Spinal cord (tissue), 10 donors: ENCODE measurements at places on chromosomes 3 and 15. TPM values are rescaled to one million over a fixed set of nuclear protein-coding genes. Genes with fewer than 3 reads are reported as not detected.

- DNase-seq, result no peak
Measured at GRCh38 chr3:165196577-165197480, 645 bp upstream of the SLITRK3 start.

DNA sequence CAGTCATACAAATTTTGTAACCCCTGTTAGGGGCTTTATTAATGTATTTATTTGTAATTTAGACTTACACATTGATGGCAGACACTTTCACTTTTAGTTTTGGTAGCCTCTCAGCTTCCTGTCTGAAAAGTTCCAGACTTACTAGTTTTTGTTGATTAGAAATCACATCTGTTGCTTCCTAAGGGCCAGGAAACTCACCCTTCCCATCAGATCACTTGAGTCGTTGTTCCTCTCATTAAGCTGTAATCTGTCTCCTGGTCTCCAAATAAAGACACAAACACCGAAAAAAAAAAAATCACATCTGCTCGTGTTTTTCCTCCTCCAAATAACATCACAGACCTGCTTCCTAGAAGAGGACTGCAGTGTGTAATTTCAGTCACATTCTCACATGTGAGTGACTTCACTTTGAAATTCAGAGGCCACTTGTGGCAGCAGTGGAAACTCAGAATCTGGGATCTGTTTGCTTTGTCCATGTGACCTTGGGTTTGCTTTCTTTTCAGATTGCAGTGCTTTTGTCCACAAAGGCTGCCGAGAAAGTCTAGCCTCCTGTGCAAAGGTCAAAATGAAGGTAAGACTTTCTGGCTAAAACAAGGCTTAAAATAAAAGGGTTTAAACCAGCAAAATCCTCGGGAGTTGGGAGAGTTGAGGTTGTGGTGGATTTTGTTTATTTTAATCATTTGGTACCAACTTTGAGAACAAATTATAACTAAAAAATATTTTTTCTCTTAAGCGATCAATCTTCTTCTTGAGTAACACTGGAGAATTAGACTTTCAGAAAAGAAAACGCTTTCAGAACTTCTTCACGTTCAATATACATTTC is 87.0 kb downstream of the KLHL25 start:
- no peak for DNase-seq

The PLA2G4D gene
- polyA plus RNA-seq, result 0.10 TPM

GRCh38 chr15:98164571-98164970 is 204.1 kb downstream of the ARRDC4 start:
- no peak for DNase-seq

DNA sequence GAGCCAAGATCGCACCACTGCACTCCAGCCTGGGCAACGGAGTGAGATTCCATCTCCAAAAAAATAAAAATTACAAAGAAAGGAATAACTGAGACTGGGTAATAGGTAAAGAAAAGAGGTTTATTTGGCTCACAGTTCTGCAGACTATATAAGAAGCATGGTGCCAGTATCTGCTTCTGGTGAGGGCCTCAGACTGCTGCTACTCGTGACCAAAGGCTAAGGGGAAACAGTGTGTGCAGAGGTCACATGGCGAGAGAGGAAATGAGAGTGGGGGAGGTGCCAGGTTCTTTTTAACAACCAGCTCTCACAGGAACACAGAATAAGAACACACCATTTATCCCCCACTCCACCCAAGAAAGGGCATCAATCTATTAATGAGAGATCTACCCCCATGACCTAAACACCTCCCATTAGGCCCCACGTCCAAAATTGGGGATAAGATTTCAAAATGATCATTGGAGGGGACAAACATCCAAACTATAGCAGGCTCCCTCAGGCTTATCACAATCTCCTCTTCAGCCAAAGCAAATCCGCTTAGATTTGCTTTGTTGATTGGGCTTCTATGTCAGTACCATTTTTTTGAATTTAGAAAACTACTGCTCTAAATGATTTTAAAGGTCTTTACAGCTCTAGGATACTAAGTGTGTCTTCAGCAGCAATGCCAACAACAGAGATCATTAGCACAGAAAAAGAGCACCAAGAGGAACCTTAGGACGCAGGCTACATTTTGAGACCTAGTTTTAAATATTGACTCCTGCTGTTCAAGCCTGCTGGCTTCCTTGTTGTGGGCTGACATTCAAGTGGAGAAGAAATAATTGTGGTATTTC is 84.2 kb upstream of the TBL1XR1 start:
- DNase-seq, result no peak

The STRIT1 gene
- 0.59 TPM for polyA plus RNA-seq

The PRTG gene
- 4.3 TPM for polyA plus RNA-seq

- no peak for DNase-seq
Measured at GRCh38 chr3:140505876-140506275, 172.0 kb upstream of the TRIM42 start.

The CCR1 gene
- 5.9 TPM for polyA plus RNA-seq

The ZNF80 gene
- not detected for polyA plus RNA-seq

The HTR3E gene
- not detected for polyA plus RNA-seq

The DUOXA2 gene
- 0.11 TPM for polyA plus RNA-seq

- no peak for DNase-seq
Measured at GRCh38 chr3:12444582-12445471, 39.5 kb upstream of the TSEN2 start.

GRCh38 chr3:155556531-155556930 is 188.3 kb downstream of the PLCH1 start:
- no peak for DNase-seq

The ADAMTS9 gene
- 21.8 TPM for polyA plus RNA-seq

The GOLGA8Q gene
- 0.87 TPM for polyA plus RNA-seq

GRCh38 chr3:182465301-182466185 is 327.8 kb upstream of the ATP11B start:
- no peak for DNase-seq

DNA sequence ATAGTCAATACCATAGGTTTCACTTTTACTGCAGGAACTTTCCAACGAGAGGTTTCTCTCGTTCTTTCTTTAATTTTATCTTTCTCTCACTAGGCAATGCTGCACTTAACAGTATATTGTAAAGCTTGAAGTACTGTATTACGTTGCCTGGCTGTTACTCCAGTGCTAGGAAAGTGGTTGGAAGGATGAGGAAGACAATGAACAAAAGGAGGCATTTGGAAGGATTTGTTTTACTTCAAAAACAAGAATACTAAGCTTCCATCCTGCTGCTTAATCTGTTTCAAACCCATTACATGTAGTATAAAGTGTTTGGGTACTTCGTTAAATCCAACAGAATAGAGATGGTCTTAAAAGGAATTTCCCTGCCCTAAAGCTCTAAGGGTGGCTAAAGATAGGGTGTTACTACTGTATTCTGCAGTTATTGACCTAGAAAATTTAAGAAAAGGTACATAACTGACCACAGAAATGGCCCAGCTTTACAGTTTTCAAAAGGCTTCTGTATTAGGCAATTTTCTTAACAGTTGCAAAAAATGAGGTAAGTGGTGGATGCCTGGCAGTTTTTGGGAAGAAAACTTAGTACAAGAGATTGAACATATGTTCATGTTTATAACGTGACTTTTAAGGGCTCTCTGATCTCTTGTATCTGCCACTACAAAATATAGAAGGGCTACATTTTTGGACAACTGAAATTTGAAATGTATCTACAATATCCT is 785 bp upstream of the IFT57 start:
- DNase-seq, result no peak

GRCh38 chr3:73179601-73180000 is 118.1 kb downstream of the EBLN2 start:
- no peak for DNase-seq

DNA sequence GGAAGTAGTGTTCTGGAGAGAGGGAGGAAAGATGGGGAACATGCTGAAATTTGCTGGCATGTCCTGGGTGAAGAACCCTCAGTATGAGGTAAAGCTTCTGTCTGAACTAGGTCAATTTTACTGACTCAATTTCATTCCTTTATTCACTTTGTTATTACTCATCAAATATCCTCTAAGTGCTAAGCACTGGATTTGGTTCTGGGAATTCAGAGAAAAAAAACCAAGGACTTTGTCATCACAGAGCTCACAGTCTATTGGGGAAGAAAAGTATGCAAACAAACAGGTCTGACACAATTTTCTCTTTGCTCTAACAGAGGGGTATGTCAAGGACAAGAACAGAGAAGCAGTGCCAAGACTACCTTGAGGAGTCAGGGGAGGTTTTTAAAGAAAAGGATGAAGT is 68.0 kb downstream of the TFG start:
- no peak for DNase-seq

The CYP1A2 gene
- not detected for polyA plus RNA-seq

The SOX2 gene
- 294 TPM for polyA plus RNA-seq

The SPRED1 gene
- 52.8 TPM for polyA plus RNA-seq

DNA sequence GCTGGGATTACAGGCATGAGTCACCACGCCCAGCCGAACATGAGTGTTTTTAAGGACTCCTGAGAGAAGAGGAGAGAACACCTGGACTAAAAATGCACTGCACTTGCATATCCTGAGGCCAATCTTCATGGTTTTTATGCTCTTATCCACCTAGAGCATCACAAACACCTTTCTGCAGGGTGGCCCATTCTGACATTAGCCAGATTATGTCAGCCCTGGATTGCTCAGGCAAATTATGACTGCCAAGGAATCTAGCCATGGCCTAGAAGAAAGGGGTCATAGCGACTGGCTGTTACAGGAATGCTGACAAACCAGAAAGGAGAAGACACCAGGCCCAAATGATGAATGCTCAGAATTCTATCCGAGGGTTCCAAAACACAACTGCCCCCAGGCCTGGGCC is 40.9 kb upstream of the HERC1 start:
- DNase-seq, result no peak

The PLCL2 gene
- 17.1 TPM for polyA plus RNA-seq

DNA sequence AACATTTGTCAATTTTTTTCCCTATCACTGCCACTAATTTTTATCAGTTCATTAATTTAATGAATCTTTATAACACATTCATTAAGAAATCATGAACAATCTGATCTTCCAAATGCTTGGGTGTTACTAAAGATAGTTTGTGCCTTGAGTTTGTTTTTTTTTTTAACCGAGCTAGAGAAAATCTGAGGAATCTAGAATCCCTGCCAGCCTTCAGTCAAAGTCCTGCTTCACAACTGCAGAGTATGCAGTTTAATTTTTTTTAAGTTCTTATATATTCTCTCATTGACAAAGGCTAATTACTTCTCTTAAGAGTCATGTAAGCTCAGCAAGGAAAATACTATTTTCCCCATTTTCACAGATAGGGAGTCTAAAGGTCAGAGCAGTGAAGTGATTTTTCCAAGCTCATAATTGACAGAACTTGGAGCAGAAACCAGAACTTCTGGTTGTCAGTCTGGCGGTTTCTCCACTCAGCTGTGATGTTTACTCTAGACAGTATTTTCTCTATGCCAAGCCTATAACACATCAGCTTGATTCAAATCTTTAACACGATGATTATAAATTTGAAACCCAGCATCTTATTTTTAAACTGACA is 55.7 kb downstream of the TNIK start:
- no peak for DNase-seq

The P4HTM gene
- 82.7 TPM for polyA plus RNA-seq

GRCh38 chr3:58386626-58387365 is 46.8 kb downstream of the PDHB start:
- no peak for DNase-seq

The CYB561D2 gene
- 14.8 TPM for polyA plus RNA-seq

- no peak for DNase-seq
Measured at GRCh38 chr3:186073641-186074040, 35.2 kb downstream of the ETV5 start.

The EHD4 gene
- polyA plus RNA-seq, result 6.8 TPM

The TMEM40 gene
- polyA plus RNA-seq, result not detected

The CFAP161 gene
- polyA plus RNA-seq, result 1.4 TPM

- no peak for DNase-seq
Measured at GRCh38 chr15:65066635-65067316, 1.0 kb downstream of the RASL12 start.

- no peak for DNase-seq
Measured at GRCh38 chr3:64321747-64322146, 96.5 kb upstream of the PRICKLE2 start.

The TEX55 gene
- not detected for polyA plus RNA-seq

- DNase-seq, result peak; percentile 75
Measured at GRCh38 chr15:44535523-44536301, 1.2 kb upstream of the EIF3J start.

DNA sequence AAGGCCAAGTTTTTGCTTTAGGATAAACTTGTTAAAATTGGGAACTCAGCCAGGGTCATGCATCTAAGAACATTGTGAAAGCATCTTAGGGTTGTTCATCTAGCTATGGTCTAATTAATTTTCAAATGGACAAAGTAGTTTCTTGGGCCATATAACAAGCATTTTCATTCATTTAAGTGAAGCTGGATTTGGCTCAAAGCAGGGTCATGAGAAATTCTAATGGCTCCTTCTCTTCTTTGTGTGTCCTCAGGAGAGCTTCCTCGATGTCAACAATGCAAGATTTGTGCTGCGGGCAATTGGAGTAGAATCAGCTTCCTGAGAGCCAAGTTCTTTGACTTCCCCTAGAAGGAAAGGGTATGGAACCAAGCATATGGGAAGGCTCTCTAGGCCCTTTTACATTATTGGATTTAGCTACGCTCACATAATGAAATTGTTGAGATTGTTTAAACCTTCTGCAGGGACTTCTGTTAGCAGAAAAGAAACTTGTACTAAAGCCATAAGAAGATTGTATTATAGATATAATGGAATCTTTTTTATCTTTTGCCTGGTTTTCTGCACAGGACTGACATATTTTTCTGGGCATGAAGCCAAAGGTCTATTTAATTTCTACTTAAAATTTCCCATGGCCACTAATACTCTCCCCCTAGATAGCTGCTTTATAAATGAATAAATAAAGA is 1.8 kb upstream of the SAMMSON start:
- peak; percentile 66 for DNase-seq

The CRABP1 gene
- 539 TPM for polyA plus RNA-seq

DNA sequence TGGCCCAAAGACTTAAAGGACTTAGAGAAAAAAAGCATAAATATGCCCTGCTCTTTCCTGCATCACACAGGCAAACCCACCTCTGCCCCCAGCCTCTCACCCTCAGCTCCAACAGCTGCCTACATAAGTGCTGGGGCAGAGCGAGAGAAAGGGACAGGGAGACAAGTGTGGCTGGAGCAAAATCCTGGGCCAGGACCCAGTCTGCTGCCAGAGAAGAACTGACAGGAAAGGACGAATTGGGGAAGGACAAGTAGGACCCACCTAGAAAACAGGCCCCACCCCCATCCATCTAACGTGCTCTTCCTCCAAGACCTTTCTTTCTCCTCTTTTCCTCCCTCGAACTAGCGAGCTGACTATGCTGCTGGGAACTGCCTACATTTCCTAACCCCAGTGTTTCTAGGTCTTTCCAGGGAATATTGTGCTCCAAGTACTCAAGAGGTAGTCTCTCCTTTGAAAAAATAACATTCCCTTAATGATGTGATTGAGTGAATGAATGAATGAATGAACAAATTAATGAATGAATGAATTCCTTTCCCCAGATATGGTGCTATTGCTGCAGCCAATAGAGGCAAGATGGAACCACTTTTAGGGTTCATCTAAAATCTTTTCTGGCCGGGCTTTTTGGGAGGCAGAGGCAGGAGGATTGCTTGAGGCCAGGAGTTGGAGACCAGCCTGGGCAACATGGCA is 18.4 kb downstream of the IGDCC4 start:
- no peak for DNase-seq

The ZXDC gene
- 29.0 TPM for polyA plus RNA-seq

The WNT5A gene
- polyA plus RNA-seq, result 12.9 TPM

DNA sequence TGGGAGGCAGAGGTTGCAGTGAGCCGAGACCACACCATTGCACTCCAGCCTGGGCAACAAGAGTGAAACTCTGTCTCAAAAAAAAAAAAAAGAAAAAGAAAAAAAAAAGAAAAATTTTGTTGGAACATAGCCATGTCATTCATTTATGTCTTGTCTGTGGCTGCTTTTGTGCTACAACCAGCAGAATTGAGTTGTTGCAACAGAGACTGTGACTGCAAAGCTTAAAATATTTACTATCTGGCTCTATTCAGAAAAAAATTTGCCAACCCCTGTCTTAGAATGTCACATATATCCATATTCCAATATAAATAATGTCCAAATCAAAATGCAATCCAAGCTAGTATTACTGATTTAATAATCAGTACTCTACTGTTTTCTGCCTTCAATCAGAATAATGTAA is 25.1 kb downstream of the CD80 start:
- no peak for DNase-seq
